Stimulated activated CD8-positive, alpha-beta memory T cell treated with anti-CD3 and anti-CD28 coated beads, Interleukin-7, amount 100 ng/mL, for 1 hour (primary cell): ENCODE measurements at places on chromosomes 1 and 21.

DNA sequence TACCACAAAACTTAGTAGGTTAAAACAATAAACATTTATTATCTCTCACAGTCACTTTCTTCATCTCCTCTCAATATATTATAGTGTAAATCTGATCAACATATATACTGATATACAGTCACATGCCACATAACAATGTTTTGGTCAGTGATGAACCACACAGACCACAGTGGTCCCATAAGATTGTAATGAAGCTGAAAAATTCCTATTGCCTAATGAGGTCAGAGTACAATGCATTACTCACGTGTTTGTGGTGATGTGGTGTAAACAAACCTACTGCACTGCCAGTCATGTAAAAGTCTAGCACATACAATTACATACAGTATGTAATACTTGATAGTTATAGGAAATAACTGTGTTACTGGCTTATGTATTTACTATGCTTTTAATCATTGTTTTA, 30.1 kb downstream of the OLFML3 start:
- DNase-seq, result no peak

- no peak for DNase-seq
These were observed 21.2 kb upstream of the MYOCOS start for GRCh38 chr1:171600862-171601261.

DNA sequence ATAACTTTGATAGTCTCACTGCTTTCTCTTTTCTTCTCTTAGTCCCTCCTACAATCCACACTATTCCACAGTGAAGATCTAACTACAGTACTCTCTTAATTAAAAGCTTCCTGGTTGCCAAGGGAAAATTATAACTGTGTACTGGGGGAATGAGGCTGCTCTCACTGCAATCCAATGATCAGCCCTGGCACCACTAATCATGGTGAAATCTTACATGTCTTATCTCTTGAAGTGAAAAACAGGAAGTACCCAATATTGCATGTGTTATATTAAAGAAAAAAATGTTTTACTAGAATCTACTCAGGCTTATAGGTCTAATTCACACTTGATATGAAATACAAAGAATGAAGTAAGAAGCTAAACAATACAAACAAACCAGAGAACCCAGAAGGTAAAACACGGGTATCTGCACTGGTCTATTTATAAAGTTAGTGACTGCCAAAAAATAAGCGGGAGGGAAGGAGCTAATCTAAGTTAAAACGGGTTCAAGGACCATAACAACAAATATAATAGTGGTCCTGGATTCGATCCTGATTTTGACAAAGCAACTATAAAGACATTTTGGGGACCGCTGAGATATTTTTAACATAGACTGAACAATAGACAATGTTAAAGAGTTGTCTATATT, 57.5 kb downstream of the RGS2 start:
- no peak for DNase-seq

DNA sequence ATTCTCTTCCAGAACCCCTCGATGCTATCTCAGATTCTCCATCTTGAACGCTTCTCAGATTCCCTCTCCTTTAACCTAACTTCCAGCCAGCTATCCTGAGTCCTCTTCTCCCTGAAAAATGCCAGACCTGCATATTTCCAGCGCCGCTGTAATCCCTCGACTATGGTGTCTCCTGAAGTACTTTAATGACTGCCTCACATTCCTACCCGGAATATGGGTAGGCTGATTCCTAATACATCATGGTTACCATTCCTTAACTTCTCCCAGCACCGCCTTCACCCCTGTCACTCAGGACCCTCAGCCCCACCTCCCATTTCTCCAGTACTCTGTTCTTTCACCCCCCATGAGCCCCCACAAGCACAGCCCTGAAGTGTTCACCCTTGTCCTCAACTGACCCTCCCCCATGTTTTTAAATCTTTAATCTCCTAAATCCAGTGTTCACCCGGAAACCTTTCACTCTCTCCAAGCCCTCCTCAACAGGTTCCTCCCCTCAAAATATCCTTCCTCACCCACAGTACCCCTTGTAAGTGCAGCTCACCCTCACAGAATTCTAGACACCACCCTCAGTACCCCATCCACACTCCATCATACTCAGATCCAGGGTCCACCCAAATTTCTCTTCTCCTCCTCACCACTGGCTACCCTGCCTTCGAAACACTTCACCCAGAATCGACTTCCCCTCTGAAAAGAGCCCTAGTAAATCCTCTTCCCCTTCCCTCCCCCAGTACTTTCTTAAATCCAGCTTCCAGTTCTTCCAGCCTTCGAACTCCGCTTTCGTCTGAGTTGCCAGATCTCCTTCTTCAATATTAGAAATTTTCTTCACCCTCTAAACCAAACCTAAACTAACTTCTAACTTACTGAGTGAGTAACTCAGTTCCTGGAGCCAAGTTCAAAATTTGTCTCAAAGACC, 922 bp downstream of the CPT2 start:
- no peak for DNase-seq

- no peak for DNase-seq
These were observed 210.3 kb downstream of the URB2 start for GRCh38 chr1:229836324-229836723.

GRCh38 chr1:150008699-150009098, 1.8 kb downstream of the OTUD7B start:
- DNase-seq, result no peak

DNA sequence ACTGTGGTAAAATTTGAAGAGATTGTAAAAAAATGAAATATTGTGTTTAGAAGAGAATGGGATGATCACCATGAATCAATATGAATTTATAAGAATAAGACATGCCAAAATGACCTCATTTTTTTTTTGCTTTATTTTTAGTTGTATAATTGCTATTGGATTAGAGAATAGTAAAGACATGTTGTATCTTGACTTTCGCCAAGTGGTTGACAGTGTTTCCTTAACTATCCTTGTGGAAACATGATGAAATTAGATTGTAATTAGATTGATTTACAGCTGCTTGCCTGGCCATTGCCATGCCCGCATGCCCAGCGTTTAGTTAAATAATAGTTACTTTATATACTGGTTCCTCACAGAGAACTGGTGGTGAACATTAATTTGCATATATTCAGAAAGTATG, 154.9 kb downstream of the MAGI3 start:
- no peak for DNase-seq

GRCh38 chr1:10968411-10968826, 44.0 kb upstream of the TARDBP start:
- DNase-seq, result no peak

DNA sequence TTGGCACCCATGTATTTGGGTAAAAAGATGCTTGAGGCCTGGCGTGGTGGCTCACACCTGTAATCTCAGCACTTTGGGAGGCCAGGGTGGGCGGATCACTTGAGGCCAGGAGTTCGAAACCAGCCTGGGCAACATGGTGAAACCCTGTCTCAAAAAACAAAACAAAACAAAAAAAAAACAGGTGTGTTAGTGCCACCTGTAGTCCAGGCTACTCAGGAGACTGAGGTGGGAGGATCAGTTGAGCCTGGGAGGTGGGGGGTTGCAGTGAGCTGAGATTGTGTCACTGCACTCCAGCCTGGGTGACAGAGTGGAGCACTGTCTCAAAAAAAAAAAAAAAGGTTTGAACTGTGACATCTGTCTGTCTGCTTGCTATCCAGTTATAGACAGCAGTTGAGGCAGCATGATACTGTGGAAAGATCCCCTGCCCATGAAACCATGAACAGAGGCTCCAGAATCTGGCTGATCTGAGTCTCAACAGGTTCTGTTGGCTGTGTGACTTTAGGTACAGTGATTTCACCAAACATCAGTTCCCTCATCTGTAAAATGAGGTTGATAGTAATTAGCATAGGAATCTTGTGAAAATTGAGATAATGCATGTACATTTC, 5.7 kb downstream of the DYRK1A start:
- no peak for DNase-seq

DNA sequence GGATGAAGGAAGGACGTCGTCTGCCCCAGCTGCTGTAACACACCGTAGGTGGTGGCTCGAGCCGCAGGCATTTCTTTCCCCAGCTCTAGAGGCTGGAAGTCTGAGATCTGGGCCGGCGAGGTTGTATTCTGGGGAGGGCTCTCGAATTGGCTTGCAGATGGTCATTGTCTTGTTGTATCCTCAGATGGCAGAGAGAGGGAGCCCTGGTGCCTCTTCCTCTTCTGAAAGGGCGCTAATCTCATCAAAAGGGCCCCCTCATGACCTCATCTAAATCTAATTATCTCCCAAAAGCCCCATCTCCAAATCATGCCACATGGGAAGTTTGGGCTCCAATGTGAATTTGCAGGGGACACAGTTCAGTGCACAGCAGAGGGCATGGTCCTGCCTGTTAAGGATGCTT, 109.0 kb downstream of the SIK1 start:
- DNase-seq, result no peak

- peak; percentile 11 for DNase-seq
These were observed at the start of gene HPDL for GRCh38 chr1:45326627-45327623. Gene HPDL, plus strand, starts transcription at chr1:45326895. Its CDS starts 254 bp downstream, at chr1:45327149.

- DNase-seq, result no peak
These were observed 2032.3 kb downstream of the MRPL39 start for GRCh38 chr21:23574932-23575331.

DNA sequence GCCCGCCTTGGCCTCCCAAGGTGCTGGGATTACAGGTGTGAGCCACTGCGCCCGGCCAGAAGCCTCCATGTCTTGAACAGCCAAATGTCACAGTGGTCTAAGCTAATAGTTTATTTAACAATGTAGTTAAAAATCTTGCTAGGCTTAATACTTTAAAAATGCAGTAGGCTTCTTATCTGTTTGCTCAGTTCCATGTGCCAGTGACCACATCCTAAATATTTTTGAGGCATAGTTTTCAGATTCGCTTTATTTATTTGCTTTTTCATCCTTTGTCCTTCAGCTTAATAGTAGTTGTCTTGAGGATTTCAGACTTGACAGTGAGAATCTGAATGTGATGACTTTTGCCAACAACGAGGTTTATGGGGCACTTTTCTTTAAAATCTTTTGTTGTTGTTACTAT, 59.9 kb upstream of the PRRX1 start:
- no peak for DNase-seq

GRCh38 chr1:58893257-58893869, 109.5 kb upstream of the JUN start:
- DNase-seq, result no peak

DNA sequence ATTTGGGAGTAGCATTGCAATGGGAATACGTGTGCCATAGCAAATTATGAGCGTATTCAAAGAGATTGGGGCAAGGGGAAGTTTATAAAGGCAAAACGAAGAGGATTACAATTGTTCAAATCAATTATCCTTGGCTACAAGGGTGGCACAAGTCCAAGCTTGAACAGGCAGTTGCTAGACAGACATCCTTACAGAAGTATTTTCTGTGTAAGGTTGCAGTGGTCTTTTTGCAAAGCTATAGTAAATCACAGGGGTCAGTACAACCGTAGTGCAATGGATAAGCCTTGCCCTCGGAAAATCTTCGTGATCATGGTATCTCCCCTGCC, 37.4 kb upstream of the HAO2 start:
- no peak for DNase-seq

GRCh38 chr21:36261459-36261858, 58.5 kb upstream of the MORC3 start:
- DNase-seq, result no peak

DNA sequence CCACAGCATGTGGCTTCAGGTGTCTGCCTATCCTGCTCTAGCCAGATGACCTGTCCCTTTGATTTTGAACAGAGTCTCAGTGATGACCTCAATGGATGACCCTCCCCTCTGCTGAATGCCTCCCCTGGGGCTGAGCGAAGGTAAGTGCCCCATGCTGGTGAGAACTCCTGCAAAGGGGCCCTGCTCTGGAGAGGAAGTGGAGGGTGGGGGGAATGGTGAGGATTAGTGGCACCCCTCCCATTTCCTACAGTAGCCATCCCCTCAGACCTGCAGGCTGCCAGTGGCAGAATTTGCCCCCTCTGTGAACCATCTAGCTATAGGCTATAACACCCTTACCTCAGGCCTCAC, 3.7 kb upstream of the PMVK start:
- DNase-seq, result no peak

GRCh38 chr21:29144736-29145353, 14.4 kb downstream of the MAP3K7CL start:
- DNase-seq, result no peak

GRCh38 chr1:224482619-224483018, 48.0 kb upstream of the WDR26 start:
- no peak for DNase-seq

DNA sequence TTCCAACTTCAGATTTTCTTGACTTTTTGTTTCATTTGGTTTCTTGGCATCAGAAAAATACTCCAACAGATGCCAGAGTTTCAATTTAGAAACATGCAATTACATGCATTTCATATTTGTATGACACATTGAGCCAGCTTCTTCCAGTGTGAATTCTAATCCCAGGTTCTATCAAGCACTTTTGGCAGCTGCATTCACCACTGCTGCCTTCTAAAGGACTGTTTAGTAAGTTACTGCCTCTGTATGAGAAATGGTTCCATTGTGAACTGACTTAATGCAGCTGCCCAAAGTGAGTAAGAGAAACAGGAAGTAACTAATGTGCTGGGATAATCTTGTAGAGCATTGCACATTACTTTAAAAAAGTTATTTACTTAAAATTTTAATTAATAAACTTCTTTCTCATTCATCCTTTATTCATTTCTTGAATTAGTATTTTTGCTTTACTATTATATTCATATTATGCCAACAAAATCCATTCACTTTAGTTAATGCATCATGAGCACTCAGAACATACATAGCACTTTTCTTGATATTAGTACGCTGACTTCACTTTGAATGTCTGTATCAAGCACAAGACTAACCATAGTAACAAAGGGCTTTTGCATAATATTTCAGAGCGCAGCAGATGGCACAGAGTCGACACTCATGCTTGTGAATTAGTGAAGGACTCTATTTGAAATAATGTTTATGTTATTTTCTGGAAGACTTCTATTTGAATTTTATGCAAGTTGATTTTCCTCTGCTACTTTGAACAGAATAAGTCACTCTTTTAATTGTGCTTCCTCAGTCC, 9.8 kb downstream of the RGS18 start:
- no peak for DNase-seq

DNA sequence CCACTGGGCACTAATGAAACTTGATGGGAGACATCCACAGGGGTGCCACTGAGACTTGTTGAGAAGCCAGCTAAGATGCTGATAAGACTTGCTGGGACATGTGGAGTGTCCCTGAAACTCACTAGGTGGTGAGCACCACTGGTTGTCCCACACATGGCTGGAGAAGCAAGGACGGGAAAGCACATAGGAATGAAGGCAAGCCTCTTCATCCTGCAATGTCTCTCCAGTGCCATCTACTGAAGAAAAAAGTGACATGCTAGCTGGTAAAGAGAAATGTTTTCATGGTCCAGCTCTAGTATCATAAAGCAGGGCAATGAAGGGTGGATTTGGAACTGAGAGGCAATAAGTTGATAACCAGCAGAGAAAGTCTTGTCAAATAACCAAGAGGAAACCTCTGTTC, 283.0 kb downstream of the PAPPA2 start:
- DNase-seq, result no peak

DNA sequence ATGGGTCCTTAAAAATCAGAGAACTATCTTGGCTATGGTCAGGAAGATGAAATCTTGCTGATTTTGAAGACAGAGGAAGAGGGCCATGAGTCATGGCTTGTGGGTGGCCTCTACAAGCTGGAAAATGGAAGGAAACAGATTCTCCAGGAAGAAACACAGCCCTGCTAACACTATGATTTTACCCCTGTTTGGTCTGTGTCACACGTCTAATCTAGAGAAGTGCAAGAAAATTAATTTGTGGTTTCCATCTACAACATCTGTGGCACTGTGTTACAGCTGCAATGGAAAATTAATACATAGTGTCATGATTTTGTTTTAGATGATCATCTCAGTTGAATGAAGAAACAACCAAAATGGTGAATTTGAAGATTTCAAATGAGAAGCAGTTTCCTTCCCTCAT, 288.7 kb upstream of the NRIP1 start:
- no peak for DNase-seq

- DNase-seq, result no peak
These were observed 75.9 kb upstream of the MRPS6 start for GRCh38 chr21:33997436-33997835.

GRCh38 chr1:83596331-83596730, 402.6 kb downstream of the TTLL7 start:
- DNase-seq, result no peak
